Activated naive CD8-positive, alpha-beta T cell treated with anti-CD3 and anti-CD28 coated beads, Interleukin-2, amount 50 U/mL, for 16 hours (primary cell): ENCODE measurements at places on chromosomes 6 and 20.

DNA sequence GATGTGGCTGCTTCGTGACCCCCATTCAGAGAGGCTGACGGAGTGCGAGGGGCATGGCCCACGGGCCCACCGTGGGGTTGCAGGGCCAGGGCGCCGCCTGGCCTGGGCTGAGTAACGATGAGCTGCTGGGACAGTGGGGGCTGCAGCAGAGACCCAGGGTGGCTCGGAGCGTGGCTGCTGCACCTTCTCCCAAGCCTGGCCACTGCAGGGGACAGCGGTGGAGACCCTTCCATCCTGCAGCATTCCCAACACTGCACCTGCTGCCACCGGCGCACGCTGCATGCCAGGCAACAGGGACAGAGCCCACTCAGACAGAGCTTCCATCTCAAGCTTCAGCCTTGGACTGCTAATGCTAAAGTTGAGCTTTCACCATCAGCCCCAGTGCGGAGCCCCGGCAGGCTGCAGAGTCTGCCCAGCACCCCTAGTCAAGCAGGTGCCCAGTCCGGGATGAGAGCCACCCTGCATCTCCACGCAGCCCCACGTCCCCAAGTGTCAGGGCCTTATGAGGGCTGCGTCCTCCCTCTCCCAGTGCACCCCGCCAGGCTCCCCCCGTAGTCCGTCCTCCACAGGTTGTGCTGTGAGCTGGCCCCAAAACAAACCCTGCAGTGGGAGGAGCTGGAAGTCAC is 89.4 kb upstream of the AFDN start:
- no peak for DNase-seq

DNA sequence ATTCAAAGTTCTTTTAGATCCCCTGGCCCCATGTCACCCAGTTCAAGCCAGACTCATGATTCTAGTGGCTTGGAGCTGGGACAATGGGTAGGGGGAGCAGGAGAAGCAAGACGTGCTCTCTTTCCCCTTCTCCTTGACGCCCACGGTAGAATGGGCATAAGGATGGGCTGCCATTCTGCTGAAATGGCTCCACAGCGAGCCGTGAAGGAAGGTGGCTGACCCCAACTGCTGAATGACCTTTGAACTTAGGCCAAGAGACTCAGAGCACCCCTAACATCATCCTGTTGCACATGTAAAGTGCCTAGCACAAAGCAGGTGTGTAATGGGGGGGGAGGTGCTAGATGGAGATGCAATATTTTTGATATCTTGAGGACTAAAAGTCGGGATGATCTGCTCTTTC is 15.8 kb upstream of the PTPN1 start:
- DNase-seq, result no peak

DNA sequence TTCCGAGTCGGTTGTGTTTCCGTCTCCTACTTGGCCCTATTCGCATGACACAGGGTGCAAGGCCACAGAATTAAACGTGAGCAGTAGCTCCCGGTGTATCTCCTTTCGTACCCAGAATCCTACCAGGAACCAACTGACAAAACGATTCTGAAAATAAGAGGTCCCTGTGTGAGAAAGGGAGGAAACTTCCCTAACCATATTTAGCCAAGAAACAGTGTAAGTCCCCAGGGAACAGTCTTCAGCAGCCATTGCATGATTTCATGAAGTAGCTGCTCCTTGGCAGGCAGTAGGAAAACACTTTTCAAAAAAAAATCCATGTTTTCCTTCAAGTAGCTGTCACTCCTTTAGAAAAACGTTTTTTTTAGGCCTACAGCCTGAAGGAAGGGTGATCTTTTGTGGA is 46.9 kb downstream of the PDE10A start:
- no peak for DNase-seq

- DNase-seq, result no peak
Observed at GRCh38 chr20:4717816-4718570, 3.7 kb upstream of the PRND start.

- no peak for DNase-seq
Observed at GRCh38 chr6:159831373-159831679, 31.2 kb downstream of the PNLDC1 start.

DNA sequence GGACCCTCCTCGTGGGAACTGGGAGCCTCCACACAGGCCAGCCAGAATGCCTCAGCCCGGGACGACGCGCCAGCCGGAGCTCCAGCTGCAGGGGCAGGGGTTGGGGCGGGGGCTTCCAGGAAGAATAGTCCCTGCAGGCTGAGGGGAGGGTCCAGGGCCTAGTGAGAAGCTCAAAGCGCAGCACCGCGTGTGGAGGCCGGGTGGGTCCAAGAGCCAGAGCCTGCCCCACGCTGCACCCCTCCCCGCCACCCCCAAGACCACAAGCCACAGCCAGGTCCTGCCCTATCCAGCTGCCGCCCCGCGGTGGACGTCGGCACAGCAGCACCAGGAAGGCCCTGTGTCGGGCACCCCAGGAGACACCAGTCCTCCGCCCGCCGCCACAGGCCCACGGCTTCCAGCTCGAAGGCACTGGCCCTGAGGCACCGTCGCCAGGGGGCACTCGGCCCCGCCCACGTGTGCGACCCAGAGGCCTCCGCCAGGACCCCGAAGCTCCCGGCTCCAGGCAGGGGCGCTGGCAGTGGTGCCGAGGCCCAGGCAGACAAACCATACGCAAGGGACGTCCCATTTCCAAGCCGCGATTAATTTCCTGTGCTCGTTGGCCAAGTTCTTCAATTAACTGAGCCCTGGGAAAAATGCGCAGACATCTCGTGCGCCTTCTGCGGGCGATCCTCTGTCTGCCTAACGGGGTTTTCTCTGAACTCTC is 19.5 kb downstream of the KCNQ2 start:
- no peak for DNase-seq

- no peak for DNase-seq
Observed at GRCh38 chr6:161232010-161232409, 41.9 kb downstream of the AGPAT4 start.

DNA sequence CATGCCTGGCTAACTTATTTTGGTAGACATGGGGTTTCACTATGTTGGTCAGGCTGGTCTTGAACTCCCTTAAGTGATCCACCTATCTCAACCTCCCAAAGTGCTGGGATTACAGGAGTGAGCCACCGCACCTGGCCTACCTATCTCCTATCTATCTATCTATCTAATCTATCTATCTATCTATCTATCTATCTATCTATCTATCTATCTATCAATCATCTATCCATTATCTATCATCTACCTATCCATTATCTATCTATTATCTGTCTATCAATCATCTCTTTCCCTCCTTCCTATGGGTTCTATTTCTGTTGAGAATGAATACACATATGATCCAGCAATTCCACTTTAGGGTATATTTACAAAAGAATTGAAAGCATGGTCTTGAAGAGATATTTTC is 194.2 kb upstream of the ARG1 start:
- DNase-seq, result no peak

- DNase-seq, result no peak
Observed at GRCh38 chr6:111985202-111985731, 68.6 kb upstream of the CCN6 start.

DNA sequence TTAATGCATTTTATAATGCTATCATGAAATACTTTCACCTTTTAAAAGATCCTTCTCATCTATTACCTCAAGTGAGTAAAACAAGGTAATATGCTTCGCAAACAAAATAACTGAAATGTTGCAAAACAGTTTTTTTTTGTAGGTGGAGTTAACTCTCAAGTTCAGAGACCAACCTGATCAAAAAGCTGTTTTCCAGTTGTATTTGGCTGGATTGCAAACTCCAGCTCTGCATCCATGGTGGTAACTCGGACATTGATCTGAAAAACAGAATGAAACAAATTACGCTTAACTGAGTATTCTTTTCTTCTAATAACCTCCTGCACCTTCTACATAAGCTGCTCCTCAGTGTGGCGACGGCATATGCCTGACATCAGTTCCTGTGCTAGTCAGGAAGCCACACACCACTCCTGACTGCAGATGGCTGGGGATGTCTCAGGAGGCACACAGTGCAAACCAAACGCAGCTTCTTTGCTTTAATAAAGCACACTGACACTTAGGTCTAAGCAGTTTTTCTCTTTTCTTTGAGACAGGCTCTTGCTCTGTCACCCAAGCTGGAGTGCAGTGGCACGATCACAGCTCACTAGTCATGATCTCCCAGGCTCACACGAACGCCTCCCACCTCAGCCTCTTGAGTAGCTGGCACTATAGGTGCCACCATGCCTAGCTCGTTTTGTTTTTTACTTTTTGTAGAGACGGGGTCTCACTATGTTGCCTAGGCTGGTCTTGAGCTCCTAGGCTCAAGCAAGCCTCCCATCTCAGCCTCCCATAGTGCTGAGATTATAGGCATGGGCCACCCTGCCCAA is 29.9 kb downstream of the EZR start:
- DNase-seq, result no peak

- DNase-seq, result no peak
Observed at GRCh38 chr6:107769053-107769658, 55.0 kb downstream of the SCML4 start.

GRCh38 chr6:82179415-82179814 is 68.1 kb downstream of the IBTK start:
- no peak for DNase-seq

DNA sequence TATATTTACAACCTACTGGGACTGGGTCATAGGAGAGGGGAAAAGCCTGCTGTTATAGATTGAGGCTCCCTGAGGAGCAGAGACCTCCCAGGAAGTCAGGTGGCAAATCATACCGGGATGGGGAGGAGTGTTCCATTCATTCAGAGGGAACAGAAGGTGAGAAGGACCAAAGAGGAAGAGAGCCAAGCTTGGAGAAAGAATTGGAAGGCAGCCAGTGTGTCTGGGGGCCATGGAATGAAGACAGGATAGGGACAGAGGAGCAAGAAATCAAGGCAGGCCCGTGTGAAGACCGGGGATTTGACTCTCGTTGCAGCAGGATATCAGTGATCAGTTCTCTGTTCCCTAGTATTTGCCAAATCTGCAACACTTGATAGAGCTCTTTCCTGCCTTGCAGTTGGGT is 5.7 kb upstream of the ZNF217 start:
- no peak for DNase-seq

DNA sequence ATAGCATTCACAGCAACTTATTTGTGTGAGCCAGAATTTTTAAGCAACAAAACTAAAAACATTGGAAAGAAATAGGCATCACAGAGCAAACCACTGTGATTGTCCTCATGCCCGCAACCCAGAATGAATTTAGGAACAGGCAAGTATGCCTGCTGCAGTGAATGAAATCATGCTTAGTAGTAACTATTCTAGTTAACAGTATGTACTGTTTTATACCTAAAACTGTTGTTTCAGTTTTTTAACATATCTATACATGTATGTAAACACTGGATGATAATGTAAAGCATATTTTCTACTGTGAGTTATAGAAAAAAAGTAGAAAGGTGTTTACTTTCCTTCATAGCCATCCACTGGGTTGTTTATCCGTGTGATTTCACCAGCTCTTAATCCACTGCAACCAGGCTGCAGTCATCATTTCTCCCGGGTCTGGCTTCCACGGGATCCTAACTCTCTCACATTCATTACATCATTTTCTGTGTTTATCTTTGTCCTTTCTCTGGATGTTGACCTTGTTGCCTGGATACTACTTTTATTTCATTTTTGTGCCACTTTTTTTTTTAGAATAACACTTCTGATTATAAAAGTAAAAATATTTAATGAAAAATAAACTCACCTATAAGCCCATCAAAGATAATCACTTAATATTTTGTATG is 3.6 kb upstream of the ARFGEF3 start:
- DNase-seq, result no peak

DNA sequence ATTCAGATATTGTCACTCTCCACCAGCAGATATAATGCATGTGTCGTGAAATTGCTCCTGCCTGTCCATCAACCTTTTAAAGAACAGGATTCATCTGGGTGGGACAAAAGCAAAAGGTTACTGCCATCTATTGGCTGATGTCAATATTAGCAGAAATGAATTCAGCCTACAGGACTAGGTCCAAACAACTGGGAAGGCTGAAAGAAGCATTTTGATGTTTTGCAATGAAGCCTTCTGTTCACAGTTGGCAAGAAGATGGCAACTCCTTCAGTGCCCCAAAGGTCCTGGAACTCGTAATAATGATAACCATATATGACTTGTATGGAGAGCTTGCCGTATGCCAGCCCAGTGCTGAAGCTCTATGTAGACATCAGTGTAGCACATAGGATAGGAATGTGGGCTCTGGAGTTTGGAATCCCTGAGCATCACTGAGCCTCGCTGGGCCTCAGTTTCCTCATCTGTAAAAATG is 7.5 kb downstream of the BCAS1 start:
- DNase-seq, result no peak

GRCh38 chr6:79215213-79215824 is 19.2 kb downstream of the HMGN3 start:
- DNase-seq, result no peak

GRCh38 chr6:56995347-56995902 is 40.5 kb downstream of the BEND6 start:
- DNase-seq, result no peak

- no peak for DNase-seq
Observed at GRCh38 chr6:166736634-166737033, 109.6 kb upstream of the RPS6KA2 start.

DNA sequence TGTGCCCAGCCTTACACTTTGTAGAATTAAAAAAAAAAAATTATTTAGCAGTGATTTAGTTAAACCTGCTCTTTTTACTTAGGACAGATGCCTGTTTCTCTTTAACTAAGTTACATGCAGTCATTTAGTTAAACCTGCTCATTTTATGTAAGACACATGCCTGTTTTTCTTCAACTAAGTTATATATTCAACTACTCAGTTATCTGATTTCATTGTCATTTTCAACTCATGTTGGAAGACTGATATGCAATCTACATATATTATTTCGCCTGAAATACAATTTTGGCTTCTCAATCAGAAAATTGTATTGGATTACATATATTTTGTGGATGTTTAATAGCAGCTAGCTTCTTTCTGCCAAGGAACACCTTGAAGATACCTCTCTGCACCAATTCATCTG is 171.1 kb downstream of the COL19A1 start:
- DNase-seq, result no peak

- DNase-seq, result no peak
Observed at GRCh38 chr6:166353507-166353906, 11.2 kb upstream of the SFT2D1 start.

DNA sequence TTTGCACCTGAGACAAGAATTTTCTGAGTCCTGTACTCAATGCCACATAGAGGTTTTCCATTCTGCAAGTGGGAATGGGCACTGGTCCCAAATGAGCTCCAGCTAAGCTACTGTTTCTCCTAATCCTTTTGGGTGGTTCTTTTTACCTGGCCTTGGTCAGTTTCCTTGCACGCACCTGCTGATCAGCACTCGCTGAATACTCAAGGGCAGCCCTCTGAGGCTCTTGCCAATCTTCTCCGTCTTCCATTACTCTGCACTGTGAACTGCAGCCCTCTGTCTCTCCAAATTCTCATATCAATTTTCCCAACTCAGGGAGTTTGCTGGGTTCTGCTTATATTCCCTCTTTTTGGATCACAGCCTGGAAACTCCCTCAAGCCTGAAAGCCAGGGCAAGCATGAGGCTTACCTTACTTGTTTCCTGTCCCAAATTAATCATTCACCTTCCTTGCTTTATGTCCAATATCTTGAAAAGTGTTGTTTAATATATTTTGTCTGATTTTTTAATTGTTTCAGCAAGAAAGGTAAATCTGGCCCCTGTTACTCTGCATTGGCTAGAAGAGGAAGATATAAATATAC is 138.0 kb upstream of the TBX18 start:
- DNase-seq, result no peak

- DNase-seq, result no peak
Observed at GRCh38 chr6:132525866-132526265, 12.2 kb upstream of the TAAR9 start.

- DNase-seq, result no peak
Observed at GRCh38 chr6:38865521-38866174, 150.5 kb downstream of the DNAH8 start.
